ENCODE measurements at places on chromosomes 1 and 21.

DNA sequence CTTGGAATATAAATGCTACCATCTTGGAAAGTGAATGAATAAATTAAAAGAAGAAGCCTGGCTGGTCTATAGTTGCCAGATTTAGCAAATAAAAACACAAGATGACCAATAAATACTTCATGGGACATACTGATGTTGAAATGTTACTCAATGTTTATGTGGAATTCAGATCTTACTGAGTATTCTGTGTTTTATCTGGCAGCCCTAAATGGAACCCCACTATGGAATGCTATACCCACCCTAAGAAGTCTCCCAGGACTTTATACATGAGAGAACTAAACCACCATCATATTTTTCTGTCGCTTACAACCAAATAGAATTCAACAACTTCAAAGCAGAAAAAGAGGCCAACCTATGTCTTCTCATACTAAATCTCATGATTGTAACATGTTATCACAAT is 177.6 kb upstream of the HMCN1 start:
- no peak for DNase-seq

DNA sequence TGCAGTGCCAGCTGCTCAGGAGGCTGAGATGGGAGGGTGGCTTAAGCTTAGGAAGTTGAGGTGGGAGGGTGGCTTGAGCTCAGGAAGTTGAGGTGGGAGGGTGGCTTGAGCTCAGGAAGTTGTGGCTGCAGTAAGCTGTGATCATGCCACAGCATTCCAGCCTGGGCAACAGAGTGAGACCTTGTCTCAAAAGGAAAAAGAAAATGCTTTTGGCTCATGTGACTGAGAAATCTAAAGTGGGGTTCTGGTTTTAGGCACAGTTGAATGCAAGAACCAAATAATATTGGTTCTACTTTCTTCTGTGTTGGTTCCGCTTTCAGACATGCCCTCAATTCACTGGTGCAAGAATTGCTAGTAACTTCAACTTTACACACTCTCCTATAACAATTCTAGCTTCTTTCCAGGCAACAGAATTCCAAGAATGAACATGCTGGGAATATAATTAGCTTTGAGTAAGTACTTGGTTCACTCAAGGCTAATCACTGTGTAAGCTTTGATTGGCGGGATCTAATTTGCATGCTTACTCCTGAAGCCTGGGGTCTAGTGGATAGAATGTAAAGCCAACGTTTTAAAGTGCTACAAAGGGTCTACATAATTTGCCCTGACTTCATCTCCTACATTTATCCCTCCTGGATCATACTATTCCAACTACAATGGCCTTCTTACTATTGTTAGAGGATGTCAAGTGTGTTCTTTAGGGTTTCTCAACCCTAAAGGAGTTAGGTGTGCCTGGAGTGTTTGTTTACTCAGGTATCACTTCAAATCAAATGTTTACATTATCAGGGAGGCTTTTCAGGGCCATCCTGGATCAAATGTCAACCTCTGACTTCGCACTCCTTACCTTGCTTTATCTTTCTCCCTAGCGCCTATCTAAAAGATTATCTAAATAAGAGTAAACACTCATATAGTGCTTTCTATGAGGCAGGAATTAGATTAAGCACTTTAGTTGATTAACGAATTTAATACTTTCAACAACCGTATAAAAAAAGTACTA is 115.1 kb downstream of the SLC16A1 start:
- no peak for DNase-seq

GRCh38 chr1:222772996-222773379 is 36.0 kb downstream of the FAM177B start:
- no peak for DNase-seq

DNA sequence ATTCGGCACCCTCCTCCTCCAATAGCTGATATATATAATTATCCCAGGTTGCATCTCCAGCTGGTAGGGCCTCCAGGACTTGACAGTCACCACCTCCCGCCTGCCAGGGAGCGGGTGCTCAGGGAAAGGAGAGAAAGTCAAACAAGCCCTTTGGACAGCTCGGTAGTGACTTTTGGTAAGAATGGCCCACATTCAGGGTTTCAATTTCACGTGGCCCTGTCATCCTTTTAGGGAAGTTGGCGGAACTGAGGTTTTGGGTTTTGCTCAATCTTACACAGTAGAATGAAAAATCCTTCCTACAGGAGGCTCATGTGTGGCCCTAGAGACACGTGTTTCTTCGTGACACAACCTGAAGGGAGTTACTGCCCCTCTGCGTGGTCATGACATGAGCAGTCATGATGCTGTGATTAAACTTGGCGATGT is 44.2 kb downstream of the CAPN8 start:
- no peak for DNase-seq
